Muscle of arm (tissue), 14 donors: ENCODE measurements at places on chromosomes 2 and 18.

DNA sequence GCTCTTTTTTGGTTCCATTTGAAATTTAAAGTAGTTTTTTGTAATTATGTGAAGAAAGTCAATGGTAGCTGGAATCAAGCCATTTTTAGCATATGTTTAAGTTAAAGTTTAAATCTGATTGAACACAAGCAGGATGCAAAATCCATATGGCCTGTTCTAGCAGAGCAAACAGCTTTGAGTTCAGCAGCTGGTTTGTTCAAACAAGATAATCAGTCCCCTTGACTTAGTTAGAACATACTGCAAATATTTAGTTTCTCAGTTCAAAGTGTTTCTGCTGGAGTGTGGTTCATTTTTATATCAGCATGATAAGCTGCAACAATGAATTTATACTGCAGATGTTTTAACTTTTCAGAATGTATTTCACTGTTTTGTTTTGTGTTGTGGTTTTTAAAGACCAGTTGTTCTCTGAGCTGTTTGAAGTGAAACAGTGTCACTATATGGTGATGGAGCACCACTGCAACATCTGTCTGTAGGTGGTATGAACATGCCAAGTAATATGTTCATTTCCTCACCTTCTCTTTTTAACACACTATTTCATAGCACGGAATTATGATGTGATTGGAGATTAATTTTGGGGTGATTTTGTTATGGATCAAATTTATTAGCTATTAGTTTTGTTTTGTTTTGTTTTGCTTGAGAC, 125.3 kb downstream of the COL4A4 start:
- DNase-seq = no peak

DNA sequence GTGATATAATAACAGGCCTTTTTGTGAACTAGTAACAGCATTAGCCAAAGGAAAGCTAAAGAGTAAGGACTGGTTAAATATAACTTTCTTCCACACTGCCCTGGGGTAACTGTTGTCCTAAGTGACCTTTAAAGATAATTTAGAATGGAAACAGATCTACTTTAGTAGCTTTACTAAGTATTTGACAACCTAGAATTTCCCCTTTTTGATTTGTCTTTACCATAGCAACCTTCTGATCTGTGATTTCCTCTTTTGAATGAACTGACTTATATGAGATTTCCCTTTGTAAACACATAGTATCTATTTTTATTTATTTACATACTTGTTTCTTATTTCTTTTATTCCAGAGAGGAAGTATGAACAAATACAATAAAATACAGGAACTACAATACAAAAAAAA, 10.5 kb upstream of the KLF7 start:
- no peak for DNase-seq

DNA sequence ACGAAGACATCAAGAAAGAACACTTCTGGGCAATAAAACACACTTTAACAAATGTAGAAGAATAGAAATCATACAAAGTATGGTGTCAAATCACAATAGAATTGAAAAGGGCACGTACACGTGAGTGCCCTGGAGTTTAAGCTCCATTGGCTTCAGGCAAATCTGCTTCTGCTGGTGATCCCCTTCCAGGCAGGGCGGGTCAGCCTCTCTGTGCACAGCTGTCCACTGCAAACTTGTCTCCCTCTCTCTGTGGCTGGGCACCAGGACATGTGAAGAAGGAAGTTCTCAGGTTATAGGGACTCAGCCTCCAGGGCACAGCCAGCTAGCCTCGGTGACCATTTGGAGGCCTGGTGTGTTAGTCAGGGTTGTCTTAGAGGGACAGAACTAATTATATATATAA, 66.0 kb downstream of the ST3GAL5 start:
- no peak for DNase-seq

DNA sequence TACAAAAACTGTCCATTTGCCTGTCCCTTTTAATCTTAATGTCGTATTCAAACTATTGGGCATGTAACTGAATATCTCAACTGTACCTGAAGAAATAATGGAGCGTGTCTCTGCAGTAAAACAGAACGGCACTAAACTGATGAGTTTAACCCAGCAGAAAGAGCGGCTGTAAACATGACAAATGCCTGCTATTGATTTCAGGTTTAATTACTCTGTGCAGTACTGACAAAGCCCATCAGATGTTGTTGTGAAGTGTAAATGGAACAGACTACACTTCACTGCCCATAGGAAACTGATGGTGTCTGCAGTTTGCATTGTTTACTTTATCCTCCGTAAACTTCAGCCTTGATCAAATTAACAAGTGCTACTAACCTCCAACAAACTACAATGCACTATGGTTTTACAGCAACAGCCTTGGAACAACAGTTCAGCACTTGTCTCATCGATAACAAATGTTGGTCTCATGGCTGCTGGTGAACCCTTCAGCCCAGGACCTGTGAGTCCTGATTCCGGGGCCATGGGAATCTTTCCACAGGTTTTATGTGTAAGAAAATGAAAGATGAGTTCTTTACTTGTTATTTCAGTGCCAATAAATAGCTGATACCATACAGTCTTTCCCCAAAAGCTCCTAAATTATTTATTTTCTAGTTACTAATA, 316.5 kb downstream of the CCDC178 start:
- DNase-seq = no peak

GRCh38 chr2:64781711-64782390, 128.1 kb upstream of the SERTAD2 start:
- no peak for DNase-seq

- DNase-seq = no peak
Measured at GRCh38 chr2:73700661-73701447, 36.3 kb downstream of the TPRKB start.
